NCI-H2107 (cell line): ENCODE measurements at places on chromosomes 16 and 17.

DNA sequence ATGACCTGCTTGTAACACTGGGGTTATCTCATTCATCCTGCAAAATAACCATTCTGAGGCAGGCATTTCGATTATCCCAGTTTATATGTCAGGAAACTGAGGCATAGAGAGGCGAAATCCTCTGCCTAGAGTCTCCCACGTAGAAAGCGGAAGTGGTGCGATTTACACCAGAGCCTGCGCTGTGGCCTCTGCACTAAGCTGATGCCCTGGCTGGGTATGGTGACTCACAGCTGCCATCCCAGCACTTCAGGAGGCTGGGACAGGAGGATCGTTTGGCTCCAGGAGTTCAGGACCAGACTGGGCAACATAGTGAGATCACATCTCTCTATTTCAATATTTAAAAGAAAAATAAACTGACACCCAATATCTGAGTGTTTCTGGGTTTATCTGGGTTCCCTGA is 59.3 kb upstream of the BCO1 start:
- no peak for DNase-seq

DNA sequence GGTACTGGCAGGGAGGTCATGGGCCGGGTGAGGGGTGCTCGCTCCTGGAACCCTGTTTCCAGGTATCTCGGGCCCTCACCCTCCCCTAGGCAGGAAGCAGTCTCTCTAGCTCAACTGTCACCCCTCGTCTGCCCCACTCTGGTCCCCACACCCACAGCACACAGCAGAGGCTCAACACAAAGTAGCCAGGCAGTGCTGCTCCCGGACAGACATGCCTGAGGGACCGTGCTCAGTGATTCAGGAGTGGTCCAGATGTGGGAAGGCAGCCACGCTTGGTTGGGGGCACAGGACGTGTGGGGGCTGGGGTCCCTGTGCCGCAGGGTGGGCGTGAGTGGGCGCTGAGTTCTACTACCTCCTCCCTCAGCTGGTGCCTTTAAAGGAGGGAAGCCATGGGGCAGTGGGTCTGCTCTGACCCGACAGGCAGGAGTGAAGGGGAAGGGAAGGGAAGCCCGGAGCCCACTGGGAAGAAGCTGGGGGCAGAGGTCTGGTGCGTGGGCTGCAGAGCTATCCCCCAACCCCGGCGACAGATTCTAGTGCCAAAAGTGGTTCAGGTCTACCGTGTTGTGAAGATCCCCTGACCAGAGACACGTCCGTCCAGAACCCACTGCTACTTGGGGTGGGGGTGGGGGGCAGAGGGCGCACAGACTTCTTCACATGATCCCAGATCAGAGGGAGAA is 11.8 kb downstream of the SLC16A3 start:
- DNase-seq = no peak

- DNase-seq = no peak
Measured at GRCh38 chr17:50273654-50274040, 619 bp upstream of the TMEM92 start.

DNA sequence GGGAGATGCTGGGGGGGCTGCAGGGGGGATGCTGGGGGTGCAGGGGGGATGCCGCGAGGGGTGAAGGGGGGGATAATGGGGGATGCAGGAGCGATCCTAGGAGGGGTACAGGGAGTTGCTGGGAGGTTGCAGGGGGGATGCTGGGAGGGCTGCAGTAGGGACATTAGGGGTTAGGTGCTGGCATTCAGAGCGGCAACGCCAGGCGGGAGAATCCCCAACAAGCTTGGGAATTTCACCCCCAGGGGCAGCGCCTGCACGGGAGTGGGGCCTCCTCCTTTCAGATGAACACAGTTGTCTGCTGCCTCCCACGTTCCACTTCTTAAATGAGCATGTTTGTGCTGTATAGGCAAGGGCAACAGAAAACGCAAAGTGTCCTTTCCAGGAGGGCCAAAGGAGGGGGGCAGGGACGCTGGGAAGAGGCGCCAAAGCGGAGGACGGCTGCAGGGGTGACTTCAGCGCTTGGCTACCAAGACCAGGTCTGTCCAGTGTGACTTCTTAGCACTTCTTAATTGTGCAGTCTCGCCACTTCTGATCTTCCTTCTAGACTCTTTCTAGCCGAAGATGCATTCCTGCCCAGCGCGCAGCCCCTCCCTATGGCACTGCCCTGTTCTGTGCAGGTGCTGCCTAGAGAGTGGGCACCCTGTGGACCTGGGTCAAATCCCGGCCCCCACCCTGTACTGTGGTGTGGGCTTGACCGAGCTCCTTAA is 2.0 kb upstream of the SLC6A4 start:
- no peak for DNase-seq

DNA sequence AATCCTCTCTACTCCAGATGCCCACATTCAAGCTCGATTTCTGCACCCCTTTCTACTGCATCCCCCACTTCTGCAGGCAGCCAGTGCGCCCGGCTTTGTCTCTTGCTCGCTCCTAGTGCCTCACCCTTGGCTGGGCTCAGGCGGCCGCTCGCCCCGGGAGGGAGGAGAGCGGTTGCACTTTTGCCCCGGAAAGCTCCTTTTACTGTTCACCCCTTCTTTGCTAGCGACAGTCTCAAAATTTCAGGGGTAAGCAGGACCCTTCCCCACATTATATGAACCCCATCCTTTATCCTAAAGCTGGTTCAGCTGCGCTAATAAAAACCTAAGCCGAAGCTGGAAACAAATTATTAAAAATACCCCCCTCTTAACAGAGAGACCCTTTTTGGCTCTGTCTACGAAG is 1.0 kb downstream of the HOXB5 start:
- DNase-seq = no peak

GRCh38 chr17:2852729-2853282 is 56.6 kb downstream of the RAP1GAP2 start:
- no peak for DNase-seq

GRCh38 chr17:45902892-45903346 is 8.6 kb downstream of the MAPT start:
- peak; percentile 65 for DNase-seq

GRCh38 chr17:73482251-73482716 is 162.0 kb downstream of the SDK2 start:
- no peak for DNase-seq

DNA sequence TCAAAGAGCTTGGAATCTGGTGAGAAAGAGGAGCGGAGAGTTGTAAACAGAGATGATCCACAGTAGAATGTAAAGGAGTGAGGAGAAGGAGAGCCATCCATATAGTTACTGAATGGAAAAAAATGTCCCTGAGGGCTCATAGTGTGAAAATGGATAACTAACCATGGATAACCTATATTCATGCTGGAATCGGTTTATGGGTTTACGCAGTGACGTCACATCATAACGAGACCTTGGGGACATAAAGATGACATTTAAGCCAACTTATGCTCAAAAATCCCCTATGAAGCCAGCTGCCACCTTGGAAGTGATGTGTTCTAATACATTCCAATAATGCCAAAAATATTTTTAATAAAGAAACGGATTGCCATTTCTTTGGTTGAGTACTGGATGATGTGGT is 22.5 kb downstream of the IRX6 start:
- no peak for DNase-seq

DNA sequence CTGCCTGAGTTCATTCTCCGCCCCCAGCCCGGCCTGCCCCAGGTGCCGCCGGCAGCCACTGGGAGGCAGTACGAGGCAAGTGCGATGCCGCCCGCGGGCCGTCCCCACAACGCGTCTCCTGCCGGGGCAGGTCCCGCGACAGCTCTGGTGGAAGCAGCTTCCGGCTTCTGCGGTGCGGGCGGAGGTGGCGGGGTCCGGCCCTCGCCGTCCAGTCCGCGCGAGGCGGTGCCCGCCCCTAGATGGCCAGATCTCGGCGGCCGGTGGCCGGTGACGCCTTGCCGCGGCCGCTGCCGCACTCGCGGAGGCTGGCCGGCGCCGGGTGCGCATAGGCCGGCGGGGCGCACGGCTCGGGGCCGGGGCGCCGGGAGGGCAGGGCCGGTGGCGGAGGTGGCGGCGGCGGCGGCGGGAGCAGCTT is 1.8 kb downstream of the GJD3 start:
- peak; percentile 47 for DNase-seq

DNA sequence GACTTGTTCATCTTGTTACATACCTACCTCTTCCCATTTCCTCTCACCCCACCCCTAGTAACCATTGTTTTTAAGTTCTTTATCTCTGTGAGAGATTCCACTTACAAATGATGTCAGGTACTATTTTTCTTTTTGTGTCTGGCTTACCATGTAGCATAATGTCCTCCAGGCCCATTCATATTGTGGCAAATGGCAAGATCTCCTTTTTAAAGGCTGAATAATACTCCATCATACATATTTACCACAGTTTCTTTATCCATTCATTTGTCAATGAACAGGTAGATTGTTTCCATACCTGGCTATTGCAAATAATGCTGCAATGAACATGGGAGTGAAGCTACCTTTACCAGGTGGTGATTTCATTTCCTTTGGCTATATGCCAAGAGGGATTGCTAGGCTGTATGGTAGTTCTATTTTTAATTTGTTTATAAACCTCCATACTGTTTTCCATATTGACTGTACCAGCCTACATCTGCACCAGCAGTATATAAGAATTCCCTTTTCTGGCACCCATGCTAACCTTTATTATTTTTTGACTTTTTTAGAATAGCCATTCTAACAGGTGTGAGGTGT is 53.9 kb downstream of the NSRP1 start:
- no peak for DNase-seq

GRCh38 chr16:7997966-7998365 is 592.3 kb downstream of the TMEM114 start:
- DNase-seq = no peak

- no peak for DNase-seq
Measured at GRCh38 chr17:17048106-17048505, 5.8 kb downstream of the MPRIP start.

DNA sequence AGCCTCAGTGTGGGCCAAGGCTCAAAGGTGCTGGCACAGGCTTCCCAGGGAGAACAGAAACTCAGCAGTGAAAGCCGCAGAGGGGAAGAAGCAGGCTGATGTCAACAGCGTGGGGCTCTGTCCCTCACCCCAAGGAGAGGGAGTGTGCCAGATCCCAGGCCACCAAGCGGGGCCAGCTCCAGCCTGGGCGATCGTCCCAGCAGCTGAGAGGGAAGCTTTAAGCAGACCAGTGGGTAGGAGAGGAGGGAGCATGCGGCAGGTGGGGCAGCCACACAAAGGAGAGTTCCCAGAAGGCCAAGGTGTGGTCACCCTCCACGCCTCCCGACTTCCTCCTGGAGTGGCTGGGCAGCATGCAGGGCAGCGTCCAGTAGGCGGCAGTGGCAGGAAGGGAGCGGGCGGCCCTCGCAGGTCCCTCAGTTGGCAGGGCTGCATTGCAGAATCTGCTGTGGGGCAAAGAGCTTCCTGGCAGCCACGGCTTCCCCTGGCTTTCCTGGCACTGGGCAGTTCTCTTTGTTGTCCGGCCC is 6.0 kb downstream of the SYNGR2 start:
- DNase-seq = no peak

- no peak for DNase-seq
Measured at GRCh38 chr16:974001-974601, 3.3 kb upstream of the LMF1 start.

- no peak for DNase-seq
Measured at GRCh38 chr16:58938811-58939210, 204.7 kb upstream of the GOT2 start.

DNA sequence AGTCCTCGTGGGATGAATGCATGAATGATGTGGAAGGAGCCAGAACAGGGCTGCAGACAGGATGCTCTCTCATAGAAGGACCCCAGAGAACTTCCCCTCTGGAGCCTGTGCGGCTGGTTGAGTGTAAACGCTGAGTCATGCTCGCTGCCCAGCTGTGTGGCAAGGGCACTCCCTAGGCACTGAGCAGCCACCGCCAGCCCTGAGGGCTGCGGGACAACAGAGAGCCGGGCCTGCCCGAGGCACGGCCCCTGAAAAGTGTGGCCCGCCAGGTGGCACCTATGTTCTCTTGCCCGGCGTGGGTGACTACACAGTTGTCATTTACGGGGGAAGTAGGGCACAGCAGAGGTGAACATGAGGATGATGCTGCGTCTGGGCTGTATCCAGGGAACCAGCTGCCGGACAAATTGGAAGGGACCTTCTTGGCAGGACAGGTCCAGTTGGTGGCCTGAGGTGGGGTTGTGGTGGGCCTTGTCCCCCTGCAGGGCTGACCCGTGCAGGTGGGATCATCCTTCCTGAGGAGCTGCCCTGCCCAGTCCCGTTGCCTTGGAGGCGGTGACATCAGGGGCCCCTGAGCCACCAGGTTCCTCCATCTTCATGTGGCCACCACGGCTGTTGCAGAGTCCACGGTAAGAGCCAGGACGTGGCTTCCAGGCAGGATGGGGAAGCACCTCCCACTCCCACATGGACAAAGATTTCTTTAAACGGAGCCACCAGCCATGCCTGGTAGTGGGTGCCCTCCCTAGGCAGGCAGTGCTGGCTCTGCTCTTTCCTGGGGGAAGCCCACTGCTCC is 94.8 kb upstream of the CBX4 start:
- DNase-seq = no peak

DNA sequence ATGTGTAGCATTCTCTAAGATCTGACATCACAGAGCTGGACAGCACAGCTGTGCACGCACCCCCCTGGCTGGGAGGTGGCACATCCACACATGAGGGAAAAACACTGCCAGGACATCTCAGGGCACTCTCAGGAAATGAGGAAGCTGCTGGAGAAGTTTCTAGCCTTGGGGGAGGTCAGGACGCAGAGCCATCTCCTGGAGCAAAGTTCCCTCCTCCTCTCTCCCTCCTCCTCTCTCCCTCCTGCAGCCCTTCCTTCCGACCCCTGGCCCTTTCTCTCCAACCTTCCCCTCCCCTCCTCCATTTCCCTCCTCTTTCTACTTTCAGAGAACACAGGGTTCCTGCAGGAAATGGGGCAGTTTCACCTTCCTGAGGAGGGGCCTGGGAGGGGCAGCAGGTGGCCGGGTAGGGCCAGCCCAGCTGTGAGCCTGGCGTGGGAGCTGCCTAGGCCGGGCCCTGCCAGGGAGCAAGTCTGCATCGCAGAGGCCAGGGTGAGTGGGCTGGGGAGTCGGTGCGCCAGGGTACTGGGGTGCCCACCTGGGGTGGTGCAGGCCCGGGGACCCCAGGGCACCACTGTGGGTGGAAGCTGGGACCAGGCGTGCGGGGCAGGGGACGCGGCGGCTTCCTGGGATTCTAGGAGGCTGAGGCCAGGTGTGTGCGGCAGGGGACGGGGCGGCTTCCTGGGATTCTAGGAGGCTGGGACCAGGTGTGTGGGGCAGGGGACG is at the start of gene DPEP1:
Gene DPEP1 (plus strand): TSS at position 412 of the 723 bp plus-strand sequence. CDS start 16,769 bp downstream, outside the sequence.
- DNase-seq = no peak

DNA sequence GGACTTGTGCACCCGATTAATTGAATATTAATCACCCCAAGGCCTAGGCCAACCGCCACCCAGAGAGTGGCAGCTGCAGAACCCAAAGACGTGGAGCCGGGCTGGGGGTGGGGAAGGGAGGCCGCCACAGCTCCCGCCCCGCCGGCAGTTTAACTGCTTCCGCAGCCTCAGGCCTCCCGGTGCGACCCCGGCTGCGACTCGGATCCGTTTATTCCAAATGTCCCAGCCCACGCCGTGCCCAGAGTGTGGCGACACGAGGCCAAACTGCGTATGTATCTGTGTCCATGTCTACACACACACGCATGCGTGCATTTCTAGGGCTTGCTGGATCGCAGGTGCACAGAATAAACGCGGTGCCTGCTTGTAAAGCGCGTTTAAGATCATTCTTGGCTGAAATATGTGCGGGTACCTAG is 802 bp upstream of the TOB1 start:
- DNase-seq = peak; percentile 76
